ENCODE measurements at places on chromosomes 1 and 21.

GRCh38 chr1:180117764-180118116 is 36.9 kb upstream of the QSOX1 start:
- DNase-seq = no peak

- no peak for DNase-seq
Measured at GRCh38 chr1:67792741-67793458, 40.4 kb downstream of the GNG12 start.

DNA sequence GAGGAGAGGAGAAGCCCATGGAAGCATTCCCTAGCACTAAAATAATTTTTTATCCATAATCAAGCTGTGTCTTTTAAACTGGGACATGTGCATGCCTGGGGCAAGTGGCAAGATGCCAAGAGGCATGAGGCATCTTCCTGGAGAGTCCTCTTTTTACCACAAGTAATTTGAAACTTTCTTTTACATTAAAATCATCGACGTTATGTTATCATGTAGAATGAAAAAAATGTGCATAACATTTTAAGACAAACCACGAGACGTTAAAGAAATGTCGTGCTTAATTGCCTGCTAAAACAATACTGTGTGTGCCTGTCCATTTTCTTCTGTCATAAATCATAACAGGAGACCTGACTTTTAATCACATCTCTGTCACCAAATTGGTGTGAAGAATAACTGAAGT is 1.5 kb downstream of the STYXL2 start:
- DNase-seq = no peak

GRCh38 chr21:46052703-46053651 is 44.9 kb upstream of the COL6A2 start:
- DNase-seq = no peak

- DNase-seq = no peak
Measured at GRCh38 chr21:28974531-28975227, 18.0 kb downstream of the LTN1 start.

GRCh38 chr1:237931581-237931980 is 40.9 kb upstream of the ZP4 start:
- no peak for DNase-seq

- no peak for DNase-seq
Measured at GRCh38 chr1:229280921-229281320, 10.0 kb downstream of the RAB4A start.

GRCh38 chr1:163928651-163929050 is 606.9 kb downstream of the NUF2 start:
- DNase-seq = peak; percentile 57

DNA sequence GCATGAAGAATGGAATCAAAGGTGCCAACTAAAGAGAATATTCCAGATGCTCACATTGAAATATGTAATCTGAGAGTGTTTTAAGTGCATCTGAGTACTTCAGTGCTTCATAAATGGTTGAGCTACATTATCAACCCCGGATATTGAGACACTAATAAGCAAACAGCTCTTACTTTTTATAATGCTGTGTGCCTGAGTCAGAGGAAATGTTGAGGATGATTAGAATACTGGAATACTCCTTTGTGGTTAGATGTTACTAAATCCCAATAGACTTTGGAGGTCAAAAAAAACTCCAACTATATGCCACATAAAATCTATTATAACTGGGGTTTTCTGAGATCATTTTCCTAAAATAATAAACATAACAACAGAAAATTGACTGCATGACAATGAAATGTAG is 12.5 kb upstream of the KCNA3 start:
- DNase-seq = no peak

- no peak for DNase-seq
Measured at GRCh38 chr1:228737601-228738041, 2.3 kb downstream of the RHOU start.

DNA sequence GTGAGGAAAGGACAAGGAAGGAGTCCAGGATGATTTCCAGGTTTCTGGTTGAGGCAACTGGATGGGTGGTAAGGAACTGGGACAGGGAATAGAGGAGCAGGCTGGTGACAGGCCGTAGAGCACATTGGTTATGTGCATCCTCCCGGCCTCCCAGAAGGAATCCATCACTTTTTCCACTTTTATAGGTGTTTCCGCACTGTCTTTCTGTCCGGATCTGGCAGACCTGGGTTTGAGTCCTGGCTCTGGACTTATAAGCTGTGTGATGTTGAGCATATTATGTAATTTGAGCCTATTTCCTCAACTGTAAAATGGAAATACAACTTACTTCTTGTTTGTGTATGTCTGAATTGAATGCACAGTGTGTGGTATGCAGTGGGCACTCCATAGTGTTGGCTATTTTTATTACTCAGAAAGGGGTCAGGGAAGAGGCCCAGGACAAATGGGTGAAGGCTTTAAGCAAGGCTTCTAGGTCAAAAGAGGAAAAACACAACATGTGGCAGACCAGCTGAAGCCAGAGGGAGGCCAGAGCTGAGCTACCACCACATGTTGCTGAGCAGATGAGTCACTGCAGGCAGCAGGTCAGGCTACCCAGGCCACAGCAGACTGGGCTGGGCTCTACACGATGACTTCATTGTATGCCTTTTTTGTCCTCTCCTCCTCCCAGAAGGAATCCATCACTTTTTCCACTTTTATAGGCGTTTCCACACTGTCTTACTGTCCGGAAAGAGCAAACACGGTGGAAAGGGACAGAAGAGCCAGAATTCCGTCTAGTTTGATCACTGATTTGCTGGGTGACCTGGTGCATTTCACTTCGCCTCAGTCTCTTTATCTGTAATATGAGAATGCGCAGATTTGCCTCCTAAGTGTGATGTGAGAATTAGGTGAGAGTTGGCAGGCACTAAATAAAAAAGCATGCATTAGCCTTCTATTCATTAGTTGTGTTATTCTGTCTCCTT is 791 bp upstream of the MAST2 start:
- peak; percentile 87 for DNase-seq

DNA sequence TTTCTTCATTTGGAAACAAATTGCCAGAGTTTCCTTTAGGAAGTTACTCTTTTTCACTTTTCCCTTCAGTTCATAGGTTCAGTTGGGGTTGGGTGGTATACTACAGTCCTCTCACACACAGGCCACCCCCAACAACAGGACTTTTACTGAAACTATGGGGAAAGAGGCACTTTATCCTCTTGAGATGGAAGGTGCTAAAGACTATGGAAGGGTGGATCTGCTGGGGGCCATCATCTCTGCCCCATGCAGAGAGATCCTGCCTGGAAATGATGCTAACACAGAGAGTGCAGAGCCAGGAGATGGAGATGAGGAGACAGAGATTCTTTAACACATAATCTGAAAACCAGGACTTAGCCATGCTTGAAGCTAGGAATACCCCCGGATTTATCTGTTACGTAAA is 24.3 kb downstream of the ILDR2 start:
- DNase-seq = no peak

DNA sequence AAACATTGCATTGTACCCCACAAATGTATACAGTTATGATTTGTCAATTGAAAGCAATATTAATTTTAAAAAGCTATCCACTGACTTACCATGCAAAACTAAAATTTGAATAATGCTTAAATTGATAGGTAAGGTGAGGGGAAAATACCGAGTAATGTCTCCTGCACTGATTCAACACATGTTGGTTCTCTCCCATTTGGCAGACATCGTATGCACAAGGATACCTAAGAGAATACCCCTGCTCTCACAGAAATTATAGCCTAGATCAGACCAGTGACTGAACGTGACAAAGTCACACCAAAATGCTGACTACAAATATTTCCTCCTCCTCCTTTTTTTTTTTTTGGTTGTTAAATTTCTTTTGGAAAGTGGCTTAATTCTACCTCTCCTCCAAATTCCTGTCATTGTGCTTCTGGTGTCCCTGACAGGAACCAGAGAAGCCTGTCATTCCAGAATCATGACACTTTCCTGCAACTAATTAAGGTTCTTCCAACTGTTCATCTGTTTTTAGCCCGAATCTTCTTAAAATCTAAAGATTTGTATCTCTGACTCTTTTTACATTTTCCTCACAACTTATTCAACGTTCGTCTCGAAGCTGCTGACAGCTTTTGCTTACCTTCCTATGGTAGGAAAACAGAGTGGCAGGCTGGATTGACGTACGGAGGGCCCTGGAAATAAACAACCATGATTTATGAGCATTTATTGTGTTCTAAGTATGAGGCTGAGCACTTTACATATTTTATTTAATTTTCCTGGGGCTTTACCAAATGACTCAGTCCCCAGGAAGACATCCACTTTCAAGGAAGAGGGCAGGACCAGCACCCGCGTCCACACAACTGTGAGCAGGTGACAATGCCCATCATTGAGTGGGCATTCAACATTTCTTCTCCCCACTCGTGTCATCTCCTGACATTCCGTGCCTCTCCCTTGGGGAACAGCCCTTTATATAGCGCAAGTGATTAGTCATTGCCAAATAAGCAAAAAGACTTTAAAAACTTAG is 57.9 kb upstream of the KCNE2 start:
- DNase-seq = no peak

- no peak for DNase-seq
Measured at GRCh38 chr1:183566026-183566425, 24.2 kb downstream of the NCF2 start.

- DNase-seq = no peak
Measured at GRCh38 chr1:152996633-152997400, 4.7 kb upstream of the SPRR3 start.

GRCh38 chr1:152244576-152245273 is 20.7 kb upstream of the HRNR start:
- no peak for DNase-seq

GRCh38 chr1:109925159-109925990 is 14.7 kb downstream of the CSF1 start:
- DNase-seq = no peak

- DNase-seq = no peak
Measured at GRCh38 chr21:31914472-31914871, 41.7 kb downstream of the HUNK start.

DNA sequence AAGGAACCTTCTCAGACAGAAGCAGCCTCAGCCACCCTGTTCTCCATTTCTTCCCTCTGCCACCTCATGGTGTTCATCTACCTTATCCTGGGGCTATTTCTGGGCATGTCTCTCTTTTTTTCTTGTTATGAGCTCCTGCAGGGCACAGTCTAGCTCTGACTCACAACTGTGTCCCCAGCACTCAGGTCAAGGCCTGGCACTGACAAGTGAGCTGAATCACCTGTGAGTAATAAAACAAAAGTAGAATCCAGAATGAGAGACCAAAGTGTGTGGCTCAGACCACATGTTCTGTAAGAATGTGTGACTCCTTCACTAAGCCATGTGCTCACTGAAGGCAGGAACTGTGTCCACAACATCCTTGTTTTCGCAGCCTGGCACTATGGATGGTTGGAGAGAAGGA is 23.2 kb downstream of the C1orf94 start:
- DNase-seq = no peak

DNA sequence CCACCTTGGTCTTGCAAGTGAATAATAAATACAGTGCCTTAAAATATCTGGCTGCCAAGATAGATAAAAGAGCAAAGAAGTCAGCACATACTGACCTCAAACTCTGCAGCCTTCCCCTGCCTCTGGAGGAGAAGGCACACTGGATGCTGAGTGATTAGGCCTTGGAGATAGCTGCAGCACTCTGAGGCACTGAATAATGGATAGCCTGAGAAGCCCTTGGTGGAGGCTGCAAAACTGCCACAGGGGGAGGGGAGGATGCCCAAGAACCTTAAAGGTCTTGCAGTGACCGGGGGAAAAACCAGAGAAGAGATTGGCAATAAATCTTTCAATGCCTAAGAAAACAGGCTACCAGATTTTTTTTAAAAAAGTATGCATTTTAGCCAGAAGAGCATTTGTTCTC is 167.4 kb upstream of the PRMT6 start:
- DNase-seq = no peak

GRCh38 chr21:39029086-39029755 is 154.0 kb downstream of the PSMG1 start:
- DNase-seq = no peak

GRCh38 chr21:25467896-25468295 is 139.4 kb downstream of the MRPL39 start:
- DNase-seq = no peak

DNA sequence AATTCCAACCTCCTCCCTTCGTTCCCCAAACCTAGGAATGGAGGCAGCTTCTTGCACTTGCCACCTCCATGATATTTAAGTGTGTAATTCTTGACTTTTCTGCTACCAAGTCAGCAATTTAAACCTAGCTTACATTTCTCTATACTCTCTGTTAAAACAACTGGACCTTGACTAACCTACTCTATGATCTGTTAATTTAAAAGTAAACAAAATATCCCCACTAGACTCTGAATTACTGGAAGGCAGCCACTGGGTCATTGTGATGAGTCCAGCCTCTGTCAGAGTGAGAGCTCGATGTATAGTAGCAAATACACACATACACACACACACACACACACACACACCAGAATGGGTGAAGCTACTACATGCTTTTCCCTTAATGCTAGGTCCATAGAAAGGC is 40.0 kb upstream of the DHCR24 start:
- DNase-seq = peak; percentile 68

- DNase-seq = no peak
Measured at GRCh38 chr1:243470502-243470901, 214.7 kb downstream of the SDCCAG8 start.

- no peak for DNase-seq
Measured at GRCh38 chr1:231985296-231986023, 358.9 kb downstream of the DISC1 start.

DNA sequence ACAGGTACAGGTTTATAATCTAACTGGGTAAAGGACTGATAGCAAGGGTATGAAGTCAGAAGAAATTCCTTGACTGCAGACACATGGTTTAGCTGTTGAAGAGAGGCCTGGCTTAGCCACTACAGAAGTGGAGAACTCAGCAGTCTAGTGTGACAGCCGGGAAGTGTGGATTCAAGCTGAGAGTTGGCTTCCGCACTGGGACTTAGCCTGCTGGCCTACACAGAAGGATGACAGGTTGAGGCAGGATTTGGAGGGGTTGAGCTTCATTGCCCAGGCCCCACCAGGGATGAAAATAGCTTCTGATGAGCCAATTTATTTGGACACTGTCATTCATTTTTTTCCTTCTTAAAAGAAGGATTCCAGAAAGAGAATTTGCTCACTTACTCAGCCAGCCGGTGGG is 284.4 kb downstream of the PCP4 start:
- no peak for DNase-seq

DNA sequence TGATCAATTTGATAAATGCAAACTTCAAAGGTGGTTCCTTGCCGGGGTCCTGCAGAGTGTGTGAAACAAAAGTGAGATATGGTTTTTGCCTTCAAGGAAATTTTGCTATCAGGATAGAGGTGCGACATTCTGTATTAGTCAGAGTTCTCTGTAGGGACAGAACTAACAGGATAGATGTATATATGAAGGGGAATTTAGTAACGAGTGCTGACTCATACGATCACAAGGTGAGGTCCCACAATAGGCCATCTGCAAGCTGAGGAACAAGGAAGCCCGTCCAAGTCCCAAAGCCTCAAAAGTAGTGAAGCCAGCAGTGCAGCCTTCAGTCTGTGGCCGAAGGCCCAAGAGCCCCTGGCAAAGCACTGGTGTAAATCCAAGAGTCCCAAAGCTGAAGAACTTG is 157.0 kb downstream of the RYR2 start:
- no peak for DNase-seq

GRCh38 chr1:178912597-178912996 is 41.7 kb upstream of the ANGPTL1 start:
- no peak for DNase-seq

DNA sequence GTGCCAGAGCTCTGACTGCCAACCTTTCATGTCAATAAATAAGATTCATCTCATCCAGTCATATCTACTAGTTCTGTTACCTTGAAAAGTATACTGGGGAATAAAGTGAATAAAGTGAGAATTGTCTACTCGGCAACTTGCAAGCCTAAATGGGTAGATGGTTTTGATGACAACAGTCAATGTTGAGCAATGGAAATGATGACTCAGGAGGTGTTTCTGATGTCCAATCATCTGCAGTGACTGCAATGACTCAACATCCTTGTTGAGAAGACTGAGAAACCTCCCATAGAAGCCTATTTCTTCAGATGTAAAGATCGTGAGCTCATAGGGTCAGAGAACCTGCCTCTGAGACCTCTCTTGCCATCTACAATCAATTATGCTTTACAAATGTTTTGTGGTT is 276.4 kb downstream of the SPATA17 start:
- no peak for DNase-seq

Data from NCI-H2029 treated with DMSO at 0.1 percent for 48 hours (cell line).